AG08396 (cell line): ENCODE measurements at places on chromosomes 1 and 21.

DNA sequence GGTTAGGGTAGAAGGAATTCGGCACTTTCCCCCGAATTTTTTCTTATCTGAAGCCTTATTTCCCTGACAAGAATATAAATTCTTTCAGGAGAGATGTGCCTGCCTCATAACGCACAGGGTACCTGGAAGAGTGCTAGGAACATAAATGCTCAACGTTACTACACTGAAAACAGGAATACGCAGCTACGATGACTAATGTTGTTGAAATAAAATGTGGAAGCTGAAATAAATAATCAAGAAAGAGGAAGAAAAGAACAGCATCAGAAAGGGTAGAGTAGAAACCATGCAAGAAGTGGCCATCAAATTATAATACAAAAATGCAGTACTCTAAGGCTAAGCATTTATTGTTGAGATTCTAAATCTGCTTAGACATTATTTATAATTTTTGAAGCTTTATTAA is 33.9 kb downstream of the SLC66A1 start:
- no peak for DNase-seq

DNA sequence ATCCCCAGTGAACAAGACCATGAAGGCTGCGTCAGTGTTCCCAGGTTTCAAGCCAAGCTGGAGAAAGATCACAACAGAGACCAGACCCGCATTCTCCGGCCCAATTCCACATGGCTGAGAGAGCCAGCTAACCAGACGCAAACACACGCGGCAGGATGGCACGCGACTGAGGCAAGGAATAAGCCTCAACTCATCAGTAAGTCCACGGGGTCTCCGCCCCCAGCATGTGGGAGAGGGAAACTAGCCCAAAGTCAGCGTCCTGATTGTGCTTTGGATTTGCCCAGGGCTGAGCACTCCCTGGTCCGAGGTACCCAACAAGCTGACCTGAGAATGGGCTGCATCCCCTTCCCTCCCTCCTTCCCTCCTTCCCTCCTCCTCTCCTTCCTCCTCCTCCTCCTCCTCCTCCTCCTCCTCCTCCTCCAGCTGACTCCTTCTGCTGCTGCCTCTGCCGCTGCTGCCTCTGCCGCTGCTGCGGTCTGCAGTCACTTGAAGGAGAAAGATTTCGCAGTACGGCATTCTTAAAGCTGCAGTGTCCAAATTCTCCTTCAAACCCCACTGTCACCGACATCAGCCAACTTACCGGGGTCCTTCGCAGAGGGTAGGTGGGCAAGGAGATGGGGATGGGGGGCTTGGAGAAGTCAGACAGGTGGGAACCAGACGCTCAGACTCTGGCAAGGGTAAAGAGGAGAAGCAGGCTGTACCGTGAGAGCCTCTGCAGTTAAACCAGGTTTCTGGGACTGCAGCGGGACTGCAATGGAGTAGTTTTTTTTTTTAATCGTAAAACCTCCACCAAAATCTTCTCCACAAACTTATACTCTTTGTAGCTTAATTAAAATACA is 33.0 kb upstream of the H6PD start:
- DNase-seq: peak; percentile 60

- DNase-seq: peak; percentile 19
Observed at GRCh38 chr1:197144570-197145325, 1.7 kb downstream of the ASPM start.

GRCh38 chr1:47754221-47754620 is 243.0 kb downstream of the TRABD2B start:
- no peak for DNase-seq

DNA sequence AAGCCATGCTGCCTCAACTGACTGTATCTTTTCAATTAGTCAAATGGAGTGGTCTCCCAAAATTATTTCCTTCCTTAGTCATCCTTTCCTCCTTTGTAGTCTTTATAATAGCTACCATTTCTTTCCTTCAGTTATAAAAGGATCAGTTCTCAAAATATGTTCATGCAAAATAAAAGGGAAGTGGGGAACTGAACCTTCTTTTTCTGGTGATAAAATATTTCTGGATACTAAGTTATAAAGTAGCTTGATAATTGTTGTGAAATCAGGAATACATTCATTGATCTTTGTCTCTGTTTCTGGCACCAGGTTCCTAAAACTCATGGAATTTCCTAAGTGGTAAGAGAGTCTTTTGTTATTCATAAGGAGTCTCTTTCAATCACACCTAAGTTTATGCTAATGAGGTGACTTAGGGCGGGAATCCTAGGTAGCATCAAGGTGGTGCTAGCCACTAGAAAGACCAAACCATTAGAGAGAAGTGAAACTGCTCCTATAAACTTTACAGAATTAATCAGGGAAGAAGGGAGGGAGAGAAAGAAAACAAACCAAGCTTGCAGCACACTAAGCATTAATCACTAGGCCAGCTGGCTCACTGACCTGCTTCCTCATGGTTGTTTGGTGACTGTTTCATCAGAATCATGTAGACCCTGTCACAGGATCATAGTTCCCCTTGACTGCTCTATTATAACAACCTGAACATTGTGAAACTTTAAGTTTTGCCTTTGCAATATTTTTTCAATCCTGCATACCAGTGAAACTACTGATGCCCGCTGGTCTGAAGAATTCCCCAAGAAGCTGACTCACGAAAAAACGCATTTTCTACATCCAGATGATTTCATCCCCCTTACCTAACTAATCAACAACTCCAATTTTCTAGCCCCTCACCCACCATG is 161.6 kb upstream of the PTBP2 start:
- DNase-seq: peak; percentile 54

GRCh38 chr1:59272507-59272906 is 24.4 kb upstream of the FGGY start:
- DNase-seq: peak; percentile 62

GRCh38 chr21:33942426-33942825 is 26.8 kb upstream of the ATP5PO start:
- no peak for DNase-seq
